ENCODE measurements at places on chromosomes 7 and 10.
A peak's percentile ranks its signal among the peaks of the same experiment; 100 is the strongest.

DNA sequence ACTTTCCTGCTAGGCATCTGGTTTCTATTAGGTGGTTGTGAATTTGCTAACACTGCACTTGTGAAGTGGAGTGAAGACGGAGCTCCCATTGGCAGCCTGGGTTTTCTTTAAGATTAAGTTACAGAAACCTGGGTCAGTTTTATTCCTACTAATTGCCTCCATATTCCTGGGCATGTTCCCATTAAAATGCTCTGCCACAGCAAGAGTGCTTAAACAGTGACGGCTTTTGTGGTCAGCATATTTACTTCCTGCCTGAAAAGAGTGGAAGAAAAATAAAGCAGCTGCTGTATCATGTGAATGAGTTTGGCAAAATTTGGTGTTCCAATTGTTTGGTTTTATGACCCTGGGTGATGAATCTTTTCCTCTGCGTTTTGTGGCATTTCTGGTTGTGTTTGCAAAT lies 96.9 kb upstream of the PLXDC2 start:
- DNase-seq, result no peak

- no peak for DNase-seq
Measured at GRCh38 chr10:122407375-122408125, 33.0 kb downstream of the PLEKHA1 start.

DNA sequence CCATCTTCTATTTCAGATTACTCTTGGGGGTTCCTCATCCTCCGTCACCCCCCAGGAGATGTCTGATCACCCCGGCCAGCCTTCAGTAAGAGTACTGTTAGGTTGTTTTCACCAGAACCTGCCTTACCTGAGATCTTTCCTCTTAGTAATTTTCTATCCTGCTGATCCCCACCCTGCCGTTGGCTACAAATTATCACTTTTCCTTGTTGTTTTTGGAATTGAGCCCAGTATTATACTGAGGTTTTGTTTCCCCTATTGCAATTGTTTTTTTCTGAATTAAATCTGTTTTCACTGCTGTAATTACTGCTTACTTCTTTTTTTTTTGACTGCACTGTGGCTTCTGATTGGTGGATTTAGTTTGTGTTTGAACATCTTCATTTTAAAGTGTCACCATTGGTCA lies 14.7 kb downstream of the SPAM1 start:
- DNase-seq, result no peak

DNA sequence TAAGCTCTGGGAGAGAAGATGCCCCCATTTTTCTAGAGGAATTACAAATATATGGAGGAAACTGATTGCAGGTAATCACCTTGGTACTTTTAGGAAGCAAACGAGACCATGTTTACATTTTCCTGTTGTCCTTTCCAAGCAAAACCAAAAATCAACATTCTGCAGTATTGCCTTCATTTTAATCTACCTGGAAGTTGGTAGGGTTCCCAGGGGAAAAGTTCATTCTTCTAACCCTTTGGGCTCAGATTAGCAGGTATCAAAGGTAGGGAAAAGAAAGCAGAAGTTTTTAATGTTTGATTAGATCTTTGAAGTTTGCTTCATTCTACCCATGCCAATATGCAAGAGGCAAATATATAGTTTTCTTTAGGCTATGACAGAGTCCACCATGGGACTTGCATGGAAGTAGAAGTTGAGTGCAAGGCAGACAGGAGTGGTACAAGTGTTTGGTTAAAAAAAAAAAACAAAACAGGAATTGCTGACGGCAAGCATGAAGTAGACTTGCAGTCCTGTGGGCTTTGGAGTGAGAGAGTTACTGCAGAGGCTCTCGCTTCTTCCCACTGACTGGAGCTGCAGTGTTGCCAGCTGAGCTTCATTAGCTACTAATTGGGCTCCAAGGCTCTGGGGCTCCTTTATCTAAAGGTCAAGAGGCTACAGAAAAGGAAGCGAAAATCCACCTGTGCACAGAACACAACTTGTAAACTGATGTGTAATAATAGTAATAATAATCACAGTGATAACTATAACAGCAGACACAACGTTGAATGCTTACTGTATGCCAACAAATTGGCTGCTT lies 28.9 kb upstream of the ASAH2 start:
- no peak for DNase-seq

DNA sequence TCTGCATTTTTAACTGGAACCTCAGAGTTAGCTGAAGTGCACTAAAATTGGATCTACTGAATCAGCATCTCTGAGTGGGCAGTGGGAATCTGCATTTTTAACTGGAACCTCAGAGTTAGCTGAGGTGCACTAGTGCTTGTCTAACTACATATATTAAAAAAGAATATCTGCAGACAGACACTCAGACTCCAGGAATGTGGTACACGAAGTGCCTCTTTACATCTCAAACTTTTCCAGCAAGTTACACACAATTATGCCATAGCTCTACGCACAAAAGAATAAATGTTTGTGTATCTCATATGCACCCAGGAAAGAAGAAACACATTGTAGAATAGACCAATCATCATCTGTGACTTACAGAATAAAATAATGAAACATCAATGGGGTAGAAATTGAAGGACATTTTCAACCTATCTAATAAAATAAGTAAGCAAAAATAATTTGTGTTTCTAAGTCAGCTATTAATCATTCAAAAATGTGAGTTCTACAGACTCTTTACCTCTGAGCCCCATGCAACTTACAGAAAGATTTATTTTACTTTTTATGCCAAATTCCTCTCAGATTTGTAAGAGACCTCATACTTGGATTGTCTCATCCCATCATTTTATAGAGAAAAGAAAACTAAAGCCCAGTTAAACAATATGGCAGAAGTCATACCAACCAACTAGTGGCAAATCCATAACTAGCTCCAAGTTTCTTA lies 28.3 kb downstream of the PPP1R3A start:
- no peak for DNase-seq

GRCh38 chr7:26360650-26361049 lies 69.0 kb downstream of the SNX10 start:
- DNase-seq, result no peak

DNA sequence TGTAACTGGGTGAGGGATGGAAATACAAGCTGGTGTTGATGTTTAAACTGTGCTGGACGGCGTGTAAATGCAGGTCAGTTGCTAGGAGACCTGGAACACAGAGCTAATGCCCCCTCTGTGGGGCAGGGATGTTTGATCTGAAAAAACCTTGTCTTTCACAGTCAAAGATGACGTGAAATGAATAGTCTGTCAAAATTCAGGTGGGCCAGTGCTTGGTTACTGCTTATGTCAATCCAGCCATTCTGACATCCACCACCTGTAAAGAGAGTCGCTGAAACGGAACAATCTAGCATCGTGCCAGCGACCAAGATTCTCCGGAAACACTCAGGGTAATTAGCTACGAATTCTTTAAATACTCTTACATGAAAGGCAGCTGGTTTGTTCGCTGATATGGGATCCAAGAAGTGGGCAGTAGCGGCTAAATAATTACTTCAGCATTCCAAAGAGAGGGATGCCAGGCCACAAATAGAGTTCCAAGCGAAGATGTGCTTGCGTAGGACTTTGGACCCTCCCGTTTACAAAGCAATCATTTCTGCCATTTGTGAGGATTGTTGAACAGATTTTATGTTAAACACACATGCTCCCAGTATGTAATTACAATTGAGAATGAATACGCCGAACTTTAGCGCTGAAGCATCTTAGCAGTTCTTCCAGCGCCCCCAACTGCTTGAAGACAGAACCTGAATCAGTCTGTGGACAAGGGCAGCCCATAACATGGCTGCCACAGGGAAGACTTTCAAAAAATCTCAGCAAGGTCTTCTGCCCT lies 7.3 kb upstream of the ASB4 start:
- no peak for DNase-seq

DNA sequence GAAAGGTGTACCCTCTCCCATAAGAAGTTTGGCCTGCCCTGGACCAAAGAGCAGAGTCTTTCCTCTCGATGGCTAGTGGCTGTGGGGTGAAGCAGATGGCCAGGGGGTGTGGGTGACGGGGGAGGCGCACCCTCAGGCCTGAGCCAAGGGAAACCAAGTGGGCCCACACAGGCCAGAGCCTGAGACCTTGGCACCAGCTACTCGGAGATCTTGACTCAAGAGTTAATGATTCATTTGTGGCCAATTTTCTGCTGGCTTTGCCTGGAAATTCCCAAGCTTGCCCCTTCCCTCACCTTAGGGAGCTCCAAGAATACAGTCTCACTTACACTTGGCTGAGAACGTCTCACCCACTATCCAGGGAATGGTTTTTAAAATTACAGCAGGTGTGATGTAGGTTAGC lies 42.7 kb downstream of the ZMIZ1 start:
- no peak for DNase-seq

GRCh38 chr10:123563994-123564393 lies 102.2 kb upstream of the GPR26 start:
- DNase-seq, result no peak

GRCh38 chr7:106566196-106566595 lies 94.8 kb downstream of the CCDC71L start:
- no peak for DNase-seq

- no peak for DNase-seq
Measured at GRCh38 chr10:17793823-17794644, 15.1 kb upstream of the MRC1 start.

- no peak for DNase-seq
Measured at GRCh38 chr10:87589645-87590051, 70.0 kb upstream of the PAPSS2 start.

- DNase-seq, result no peak
Measured at GRCh38 chr10:4501306-4501705, 324.7 kb upstream of the AKR1E2 start.

DNA sequence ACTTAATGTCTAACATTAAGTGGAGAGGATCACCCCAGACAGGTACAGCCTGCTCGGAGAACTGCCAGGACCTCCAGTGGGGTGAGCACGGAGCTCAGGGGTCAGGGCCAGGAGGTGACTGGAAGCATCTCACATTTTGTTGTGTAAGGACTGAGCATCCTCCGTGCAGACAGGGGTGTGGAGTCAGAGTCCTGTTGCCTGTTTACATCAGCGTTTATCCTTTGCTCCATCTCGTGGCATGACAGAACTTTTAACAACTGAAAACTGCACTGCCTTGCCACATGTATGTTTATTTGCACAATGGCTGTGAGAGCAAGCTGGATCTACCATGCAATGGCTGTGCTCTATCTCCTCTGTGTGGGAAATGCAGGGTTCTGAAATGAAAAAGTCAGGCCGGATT lies 175.4 kb upstream of the AKR1E2 start:
- no peak for DNase-seq

DNA sequence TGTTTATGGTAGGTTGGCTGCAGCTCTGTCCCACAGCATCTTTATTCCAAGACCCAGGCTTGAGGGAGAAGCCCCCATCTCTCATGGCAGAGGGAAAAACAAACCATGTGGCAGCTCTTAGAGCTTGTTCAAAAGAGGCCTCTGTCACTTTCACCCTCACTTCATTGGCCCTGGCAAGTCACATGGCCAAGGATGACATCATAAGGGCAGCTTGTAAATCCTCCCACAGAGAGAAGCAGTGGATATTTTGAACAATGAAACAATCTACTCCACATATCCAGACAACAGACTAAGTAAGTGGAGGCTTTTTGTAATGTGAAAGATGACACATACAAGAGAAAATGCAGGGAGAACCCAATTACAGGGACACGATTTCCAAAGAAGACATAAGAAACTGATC lies 108.1 kb downstream of the GRID1 start:
- no peak for DNase-seq

GRCh38 chr7:920351-921070 lies 34.0 kb downstream of the ADAP1 start:
- no peak for DNase-seq

- DNase-seq, result peak; percentile 36
Measured at GRCh38 chr7:80634505-80634904, 3.9 kb upstream of the CD36 start.

DNA sequence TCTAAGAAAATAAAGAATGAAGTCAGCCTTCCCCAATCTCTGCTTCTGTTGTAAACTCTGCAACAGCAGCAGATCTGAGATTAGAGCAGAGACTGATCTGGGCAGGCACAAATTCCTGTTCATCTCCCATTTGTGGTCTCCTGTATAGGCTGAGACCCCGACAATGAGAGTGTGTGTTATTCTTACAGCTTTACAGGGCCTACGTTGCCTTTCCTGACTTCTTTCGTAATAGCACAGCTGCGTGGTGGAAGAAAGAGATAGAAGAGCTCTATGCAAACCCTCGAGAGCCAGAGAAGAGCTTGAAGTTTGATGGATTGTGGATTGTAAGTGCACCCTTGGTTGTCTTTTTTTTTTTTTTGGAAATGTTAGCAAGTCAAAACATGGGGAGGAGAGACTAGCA lies 72.1 kb downstream of the PRSS58 start:
- no peak for DNase-seq

DNA sequence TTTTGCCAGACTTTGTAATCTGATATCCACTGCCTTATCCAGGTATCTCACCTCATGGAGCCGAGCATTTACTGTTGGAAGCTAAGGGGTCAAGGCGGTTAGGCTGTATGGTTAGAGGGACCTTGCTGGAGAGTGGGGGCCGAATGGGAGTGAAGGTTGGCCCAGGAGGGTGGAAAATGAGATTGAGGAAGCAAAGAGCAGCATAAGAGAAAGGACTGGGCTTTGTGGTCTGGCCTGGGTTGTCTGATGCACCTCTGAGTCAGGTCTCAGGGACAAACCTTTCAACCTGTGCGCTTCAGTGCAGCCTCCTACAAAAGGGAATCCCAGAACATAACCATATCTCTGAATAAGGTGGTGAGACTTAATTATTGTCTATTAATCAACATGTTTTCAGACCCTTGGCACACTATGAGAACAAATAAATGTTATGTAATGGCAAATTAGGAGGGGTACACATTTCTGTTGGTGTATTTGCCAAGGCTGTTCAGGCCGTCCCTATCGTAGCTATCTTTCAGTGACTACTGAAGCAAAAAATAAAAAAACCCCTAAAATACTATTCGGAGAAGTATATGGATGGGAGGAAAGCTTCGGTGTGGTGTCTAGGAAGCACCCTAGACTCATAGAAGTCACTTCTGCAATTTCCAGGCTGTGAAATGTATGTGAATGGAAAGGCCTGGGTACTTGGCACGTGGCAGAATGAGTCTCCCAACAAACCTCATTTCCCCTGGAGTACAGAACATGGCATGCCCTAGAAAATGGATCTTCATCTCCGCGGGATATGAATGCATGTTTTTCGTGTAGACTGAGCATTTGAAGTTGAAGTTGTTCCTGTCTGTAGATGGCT lies 4.3 kb downstream of the CAMK1D start:
- no peak for DNase-seq
